H7 (cell line): ENCODE measurements at places on chromosomes 16 and 17. TPM values are rescaled to one million over a fixed set of nuclear protein-coding genes. Genes with fewer than 3 reads are reported as not detected.

The CCL4 gene
- not detected in 2 replicates for total RNA-seq

The SOX9 gene
- total RNA-seq = 0.38 and 0.52 TPM in 2 replicates

The MRPS23 gene
- 56.1 and 65.9 TPM in 2 replicates for total RNA-seq

The DNAI2 gene
- total RNA-seq = not detected in 2 replicates

The MMP28 gene
- not detected in 2 replicates for total RNA-seq

The FBXL16 gene
- 2.8 and 7.1 TPM in 2 replicates for total RNA-seq

The MYH2 gene
- total RNA-seq = 0.17 and 0.26 TPM in 2 replicates

The TERB1 gene
- 0.11 TPM in 1 of 2 replicates, not detected in the other for total RNA-seq

GRCh38 chr16:30893417-30893743, 497 bp downstream of the BCL7C start:
- DNase-seq = peak; percentile 82

DNA sequence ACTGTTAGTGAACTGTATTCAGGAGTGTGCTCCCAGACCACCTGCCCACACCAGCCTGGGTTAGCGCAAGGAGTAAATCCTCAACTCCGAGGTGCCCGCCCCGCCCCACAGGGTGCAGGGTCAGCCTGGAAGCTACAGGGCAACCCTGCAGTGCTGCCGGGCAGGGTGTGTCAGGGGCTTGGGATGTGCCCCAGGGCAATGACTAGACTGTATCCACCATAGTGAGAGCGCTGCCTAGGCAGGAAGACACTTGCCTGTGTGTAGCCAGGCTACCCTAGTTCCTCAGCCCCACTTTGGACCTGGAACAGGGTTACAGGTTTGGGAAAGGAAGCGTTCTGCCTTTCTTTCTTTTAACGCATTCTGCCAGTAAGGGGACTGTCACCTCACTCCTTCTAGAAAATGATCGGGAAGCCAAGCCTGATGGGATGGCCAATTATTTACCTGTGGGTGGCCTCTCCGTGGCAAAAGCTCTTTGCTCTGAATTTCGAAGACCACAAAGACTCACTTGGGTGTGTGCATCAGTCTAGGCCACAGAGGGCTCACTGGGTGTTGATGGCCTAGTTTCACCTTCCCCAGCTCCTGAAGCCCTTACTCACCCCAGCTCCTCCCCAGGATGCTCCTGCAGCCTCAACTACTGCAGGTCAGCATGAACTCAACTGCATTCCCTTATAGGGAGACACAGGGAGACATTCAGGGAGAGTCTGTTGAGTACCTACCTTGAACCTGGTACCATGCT, 90.9 kb downstream of the CCDC182 start:
- DNase-seq = no peak

DNA sequence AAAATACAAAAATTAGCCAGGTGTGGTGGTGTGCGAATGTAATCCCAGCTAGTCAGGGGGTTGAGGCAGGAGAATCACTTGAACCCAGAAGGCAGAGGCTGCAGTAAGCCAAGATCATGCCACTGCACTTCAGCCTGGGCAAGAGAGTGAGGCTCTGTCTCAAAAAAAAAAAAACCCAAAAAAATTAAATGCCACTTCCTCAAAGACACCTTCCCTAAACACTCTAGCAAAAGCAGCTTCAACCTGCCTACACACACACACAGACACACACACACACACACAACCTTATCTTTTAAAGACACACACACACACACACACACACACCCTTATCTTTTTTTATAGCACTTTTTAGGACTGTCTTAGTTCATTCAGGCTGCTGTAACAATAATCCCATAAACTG, 201.7 kb upstream of the PSMD7 start:
- DNase-seq = no peak

DNA sequence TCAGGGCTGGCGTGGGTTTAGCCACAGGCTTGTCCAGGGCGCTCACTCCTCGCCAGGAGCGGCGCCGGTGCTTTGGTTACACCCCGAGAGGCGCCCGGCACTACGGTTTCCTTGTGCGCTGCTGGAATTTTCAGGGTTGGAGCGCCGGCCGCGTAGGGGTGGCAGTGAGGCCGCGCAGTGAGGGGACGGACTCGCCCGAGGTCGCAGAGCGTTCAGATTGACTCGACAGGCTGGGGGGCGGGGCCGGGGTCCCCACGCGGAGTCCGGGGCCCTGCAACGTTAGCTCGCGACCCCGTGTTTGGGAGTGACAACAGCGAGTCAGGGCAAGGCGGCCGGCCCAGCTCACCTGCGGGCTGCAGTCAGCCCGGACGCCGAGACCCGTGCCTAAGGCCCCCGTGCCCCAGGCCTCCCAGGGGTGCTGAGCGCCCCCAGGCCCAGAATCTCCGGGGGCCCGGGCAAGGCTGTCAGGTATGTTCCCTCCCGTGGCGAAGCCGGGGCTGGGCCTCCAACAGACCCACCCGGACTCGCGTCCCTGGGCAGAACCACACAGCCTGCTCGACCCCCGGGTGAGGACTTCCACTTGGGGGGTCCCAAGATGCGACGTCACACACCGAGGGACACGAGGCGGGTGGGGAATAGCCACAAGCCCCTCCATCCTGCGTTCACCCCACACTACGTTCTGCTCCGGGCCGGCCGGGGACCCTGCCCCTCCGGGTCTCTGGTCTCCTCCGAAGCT, 1.3 kb upstream of the ACTG1 start:
- DNase-seq = peak; percentile 88

GRCh38 chr17:82892899-82893565, 53.2 kb upstream of the ZNF750 start:
- DNase-seq = no peak

- DNase-seq = peak; percentile 76
Observed at GRCh38 chr17:72476575-72476986, 355.8 kb downstream of the SOX9 start.

DNA sequence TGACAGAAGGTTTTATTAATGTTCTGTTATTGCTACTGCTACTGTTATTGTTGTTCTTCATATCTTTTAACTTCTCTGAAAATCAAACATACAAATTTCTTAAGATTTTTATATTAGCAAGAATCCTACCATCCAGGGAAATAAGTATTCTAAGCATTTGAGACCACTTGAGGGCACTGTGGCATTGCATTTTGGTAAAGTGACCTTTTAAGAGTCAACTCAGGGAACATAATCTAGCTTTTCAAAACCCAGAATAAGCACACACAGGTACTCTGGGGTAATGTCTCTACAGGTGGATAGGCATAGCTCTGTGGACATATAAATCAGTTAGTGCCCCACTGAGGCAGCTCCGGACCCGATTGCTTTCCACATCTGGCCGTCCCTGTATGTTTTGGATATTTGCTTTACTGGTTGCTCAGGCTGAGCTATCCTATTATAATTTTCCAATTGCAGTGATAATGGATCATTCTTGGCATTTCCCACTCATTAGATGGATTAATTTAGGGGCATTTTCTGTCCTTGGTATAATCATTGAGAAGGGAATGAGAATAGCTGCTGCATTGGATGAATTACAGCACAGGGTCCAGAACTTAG, 1425.1 kb upstream of the CDH8 start:
- DNase-seq = peak; percentile 1

- DNase-seq = no peak
Observed at GRCh38 chr16:78133919-78134318, 34.5 kb downstream of the WWOX start.

- DNase-seq = no peak
Observed at GRCh38 chr16:88651989-88652761, 1.3 kb upstream of the CYBA start.

DNA sequence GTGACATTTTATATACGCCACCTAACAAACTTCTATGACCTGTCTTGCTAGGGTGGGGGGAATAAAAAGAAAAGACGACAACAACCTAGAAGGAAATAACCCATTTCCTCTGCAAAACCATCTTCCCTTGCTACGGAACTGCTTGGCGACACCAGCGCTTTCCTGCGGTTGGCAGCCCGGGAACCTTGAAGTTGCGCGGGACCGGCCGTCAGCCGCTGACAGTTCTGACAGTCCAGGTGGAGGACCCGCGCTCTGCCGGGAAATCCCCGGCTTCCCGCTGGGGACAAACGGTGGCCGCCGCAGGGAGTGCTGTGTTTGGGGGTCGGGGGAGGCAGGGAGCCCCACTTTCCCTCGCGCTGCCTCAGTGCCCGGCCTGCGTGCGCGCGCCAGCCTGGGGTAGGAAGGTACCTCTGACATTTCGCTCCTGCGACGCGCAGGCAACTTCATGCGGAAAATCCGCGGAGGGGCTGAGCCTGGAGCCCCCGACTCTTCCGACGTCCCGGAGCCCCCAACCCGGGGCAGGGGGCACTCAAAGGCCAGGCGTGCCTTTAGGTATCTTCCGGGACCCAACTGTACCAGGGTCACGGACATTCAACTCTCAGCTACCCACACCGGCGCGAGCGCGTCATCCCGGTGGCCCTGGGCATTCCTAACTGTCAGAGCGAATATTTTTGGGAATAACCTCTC, 516 bp downstream of the SLC16A6 start:
- peak; percentile 82 for DNase-seq
